ENCODE measurements at places on chromosomes 7 and 10.

DNA sequence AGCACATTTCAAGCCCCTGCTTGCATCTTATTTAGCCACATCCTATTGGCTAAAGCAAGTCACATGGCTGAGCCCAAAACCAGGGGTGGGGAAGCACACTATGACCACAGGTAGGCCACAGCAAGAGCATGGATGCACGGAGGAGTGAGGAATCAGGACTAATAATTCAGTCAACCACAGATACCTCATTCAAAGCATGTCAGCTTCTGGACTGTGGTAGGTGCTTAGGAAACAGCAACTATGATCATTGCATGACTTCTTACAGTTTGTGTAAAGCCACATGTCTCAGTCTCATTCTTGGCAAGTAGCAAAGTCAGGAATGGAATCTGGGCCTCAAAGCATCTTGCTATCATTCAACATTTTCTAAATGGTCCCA lies 79.0 kb upstream of the EMX2 start:
- DNase-seq: no peak

DNA sequence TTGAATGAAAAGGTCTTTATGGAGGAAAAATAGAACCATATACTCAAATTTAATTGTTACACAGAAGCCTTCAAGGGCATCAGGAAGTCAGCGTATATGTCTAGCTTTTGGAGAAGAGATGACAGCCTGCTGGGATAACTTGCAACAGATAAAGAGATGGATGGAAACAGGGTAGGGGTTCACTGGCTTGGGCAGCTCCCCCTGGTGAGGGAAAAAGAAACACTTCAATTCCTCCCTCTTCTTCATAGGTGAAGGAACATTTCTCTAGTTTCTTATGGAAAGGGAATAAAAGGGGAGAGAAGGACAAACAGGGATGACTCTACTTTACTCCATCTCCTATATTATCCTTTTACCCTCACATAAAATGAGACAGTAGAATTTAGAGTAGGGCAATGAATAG lies 635.7 kb downstream of the PHTF2 start:
- no peak for DNase-seq

GRCh38 chr7:36165059-36165458 lies 12.0 kb downstream of the EEPD1 start:
- no peak for DNase-seq

DNA sequence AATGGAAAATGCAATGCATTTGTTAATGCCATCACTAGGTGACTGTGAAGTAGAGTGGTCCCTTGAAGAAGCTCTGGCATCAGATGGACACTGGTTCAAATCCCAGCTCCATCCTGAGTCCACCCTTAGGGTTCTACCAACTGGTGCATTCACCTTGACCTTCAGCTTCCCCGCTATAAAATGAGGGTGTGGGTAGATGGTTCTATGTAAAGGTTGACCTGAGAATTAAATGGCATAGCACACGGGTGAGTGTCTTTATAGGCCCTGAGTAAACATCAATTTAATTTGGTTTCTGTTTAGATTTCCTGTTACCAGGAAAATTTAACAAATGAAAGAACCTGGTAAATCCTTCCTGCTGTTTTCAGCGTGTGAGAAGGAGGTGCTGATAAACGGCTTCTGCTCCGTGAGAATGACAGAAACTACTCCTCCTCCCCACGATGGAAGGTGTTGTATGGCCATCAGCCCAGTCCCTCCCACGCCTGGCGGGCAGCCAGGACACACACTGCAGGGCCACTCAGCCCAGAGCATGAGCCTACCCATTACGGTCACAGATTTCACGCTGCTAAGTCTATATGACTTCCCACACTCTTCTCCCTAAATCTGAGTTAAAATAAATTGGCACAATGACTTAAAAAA lies 210.1 kb downstream of the TNS3 start:
- peak; percentile 96 for DNase-seq

DNA sequence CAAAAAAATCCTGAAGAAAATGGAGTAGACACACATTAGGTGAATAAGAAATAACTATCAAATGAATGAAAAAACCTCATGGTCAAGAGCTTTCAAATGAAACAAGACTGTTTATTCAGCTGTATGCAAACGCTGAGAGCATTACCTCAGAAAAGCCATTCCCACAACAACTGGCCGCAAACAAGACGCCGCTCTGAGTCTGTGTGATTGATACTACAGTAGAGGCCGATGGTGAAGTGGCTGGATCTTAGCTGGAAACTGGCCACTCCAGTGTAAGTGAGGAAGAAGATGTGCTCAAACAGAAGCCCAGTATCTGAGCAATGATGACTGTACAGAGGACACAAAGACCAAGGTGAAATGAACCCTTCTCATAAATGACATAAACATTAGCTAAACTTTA lies 252.4 kb upstream of the GHITM start:
- DNase-seq: no peak

Data from RPMI8226 (cell line).